ENCODE measurements at places on chromosomes 3 and 15.

DNA sequence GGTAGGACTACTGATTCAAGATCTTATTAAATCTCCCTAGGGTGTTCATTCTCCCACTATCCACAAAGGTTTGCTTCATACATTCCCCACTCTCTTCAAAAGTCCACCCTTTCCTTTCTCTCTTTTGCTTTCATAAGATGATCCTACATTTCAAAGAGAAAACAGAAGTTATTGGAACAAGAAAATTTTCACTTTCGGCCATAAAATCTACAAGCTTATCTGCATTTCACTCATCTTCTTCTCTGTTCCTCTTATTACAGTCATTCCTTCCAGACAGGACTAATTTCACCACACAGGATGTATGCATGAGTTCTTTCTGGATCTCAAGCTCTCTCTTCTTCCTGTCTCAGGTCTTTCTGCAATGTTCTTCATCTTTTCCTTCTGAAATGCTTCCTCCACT lies 238.7 kb downstream of the ISL2 start:
- DNase-seq = no peak

- DNase-seq = no peak
These were observed 52.5 kb upstream of the CHRM5 start for GRCh38 chr15:33915571-33916407.

DNA sequence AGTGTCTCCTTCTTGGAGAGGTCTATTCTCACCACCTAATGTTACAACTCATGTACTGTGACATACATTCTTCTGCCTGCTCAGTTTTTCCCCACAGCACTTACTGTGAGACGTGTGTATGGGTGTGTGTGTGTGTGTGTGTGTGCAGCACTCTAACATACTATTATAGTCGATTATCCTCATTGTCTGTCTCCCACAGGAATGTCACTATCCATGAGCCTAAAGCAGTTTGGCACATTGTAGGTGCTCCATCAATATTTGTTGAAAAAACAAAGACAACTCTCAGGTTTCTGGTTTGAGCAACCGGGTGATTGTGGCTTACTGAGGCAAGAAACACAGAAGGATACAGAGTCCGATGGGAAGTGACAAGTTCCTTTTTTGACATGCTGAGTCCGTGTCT lies 8.6 kb upstream of the ZNF148 start:
- DNase-seq = no peak

DNA sequence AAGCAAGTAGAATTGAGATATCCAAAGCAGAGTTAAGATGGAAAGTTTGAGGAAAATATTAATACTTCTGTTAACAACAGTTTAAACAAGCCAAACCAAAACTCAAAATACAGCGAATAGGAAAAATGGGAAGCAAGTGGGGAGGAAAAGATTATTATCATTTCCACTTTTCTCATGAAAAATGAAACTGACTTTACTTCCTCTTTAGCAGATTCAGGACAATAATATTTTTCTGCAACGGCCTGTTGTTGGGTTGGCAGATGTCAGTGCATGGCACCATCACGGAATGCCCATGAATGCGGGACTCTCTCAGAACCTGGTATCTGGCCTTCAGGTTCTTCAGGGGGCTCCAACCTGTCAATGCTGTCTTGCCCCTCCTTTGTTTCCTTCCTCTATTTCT lies 11.1 kb downstream of the ANKUB1 start:
- DNase-seq = no peak

- no peak for DNase-seq
These were observed 50.0 kb downstream of the RASGRP1 start for GRCh38 chr15:38514601-38515000.

GRCh38 chr3:114022145-114022802 lies 34.1 kb downstream of the CCDC191 start:
- DNase-seq = no peak

Data from GM04504 (cell line).